Stimulated activated CD8-positive, alpha-beta memory T cell treated with anti-CD3 and anti-CD28 coated beads, Interleukin-4, amount 100 ng/mL, for 1 hour (primary cell): ENCODE measurements at places on chromosomes 5 and 9.

GRCh38 chr9:15927161-15927560 lies 374.3 kb downstream of the CCDC171 start:
- DNase-seq, result no peak

DNA sequence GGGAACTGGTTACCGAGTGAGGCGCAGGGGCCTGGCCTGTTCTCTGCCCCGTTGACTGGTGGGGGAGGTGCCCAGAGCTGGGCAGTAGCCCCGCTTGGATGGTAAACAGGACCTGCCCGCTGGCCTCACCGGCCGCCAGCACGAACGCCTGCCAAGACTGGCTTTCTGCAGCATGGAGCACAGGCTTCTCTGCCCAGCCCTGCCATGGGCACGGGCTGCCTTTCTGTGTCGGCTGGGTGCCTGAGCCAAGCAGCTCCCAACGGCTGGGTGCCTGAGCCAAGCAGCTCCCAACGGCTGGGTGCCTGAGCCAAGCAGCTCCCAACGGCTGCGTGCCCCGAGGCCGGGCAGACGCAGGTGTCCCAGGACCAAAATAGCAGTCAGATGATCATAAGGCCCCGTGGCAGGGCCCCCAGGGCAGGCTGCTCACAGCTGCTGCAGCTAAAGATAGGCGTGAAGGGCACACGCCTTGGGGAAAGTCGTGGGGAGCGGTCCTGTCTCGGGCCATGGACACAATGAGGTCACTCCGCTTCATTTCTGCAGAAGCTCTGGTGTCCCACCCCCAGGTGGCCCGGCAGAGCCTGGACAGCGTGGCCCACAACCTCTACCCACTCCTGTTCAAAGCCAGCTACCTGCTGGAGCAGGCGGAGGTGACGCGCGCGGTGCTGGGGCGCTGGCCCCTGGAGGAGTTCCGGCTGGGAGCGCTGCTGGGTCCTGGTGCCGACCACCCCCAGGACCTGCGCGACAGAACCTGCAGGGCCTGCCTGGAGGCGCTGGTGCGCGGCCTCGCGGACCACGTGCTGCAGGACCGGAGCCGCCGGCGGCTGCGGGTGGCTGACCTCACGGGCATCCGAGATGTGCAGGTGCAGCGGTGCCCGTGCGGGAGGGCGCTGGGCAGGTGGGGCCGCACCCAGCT lies at the start of gene LRRC14B:
Gene LRRC14B, plus strand, starts transcription at position 460 of the 913 bp plus-strand sequence. Its CDS starts 44 bp downstream, at position 504.
- DNase-seq, result no peak

DNA sequence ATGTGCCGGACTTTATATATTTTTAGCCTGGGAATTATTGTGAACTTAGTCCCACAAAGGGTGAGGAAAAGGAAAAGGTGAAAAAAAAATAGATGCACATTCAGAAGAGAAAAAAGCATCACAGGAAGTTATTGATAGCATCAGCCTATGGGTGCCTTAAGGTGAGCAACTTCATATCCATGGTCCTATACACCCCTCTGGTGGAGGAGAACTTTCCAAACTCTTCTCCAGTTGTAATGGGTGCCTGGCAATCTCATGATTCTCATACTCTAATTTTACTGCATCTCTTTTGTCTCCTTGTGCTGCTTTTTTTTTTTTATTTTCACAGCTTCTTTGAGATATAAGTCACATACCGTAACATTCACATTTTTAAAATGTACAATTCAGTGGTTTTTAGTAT lies 107.4 kb downstream of the JAKMIP2 start:
- no peak for DNase-seq

DNA sequence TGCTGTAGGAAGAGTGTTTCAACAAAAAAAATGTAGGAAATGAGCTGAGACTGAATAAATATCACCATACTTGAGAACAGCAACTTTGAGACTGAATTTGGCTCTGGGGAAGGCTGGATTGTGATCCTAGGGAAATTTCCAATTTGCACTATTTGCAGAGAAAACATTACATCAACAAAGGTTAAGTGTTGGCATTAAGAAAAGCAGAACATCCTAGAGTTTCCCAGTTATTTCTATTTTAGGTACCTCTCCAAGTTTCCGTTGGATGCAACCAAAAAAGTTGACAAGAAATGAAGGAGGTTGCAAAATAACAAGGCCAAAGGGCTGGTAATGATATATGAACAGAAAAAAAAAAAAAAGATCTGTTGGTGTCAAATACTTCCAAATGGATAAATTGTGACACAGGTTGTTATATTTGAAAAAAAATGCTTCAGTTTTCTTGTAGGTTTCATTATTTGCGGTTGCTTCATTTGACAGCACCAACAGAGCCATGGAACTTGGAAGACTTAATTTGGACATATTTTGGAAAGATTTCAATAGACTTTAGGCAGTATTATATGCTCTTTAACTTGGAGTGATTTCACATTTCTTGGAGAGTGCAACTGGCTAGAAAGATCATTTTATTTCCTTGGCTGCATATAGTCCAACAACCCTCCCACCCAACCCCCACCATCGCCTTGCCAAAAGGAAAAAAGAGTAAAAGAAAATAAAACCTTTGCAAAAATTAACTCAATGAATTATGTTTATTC lies 230.8 kb downstream of the ZNF608 start:
- DNase-seq, result no peak

DNA sequence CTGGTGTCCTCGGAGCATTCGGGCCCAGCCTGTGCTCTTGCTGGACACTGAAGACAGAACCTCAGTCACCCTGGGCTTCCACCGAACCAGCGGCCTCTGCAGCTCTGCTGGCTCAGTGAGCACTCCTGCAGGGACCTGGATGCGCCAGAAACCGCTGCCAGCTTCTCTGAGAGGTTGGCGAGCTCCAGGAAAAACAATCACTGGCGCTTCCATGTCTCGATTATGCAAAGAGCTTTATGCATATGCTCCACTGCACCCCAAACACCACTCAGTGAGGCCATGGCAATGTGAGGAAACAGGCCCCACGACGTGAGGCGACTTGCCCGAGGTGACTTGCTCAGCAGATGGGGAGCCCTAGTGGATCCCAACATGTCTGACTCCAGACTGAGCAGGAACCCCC lies 11.0 kb downstream of the PRDM12 start:
- DNase-seq, result no peak

DNA sequence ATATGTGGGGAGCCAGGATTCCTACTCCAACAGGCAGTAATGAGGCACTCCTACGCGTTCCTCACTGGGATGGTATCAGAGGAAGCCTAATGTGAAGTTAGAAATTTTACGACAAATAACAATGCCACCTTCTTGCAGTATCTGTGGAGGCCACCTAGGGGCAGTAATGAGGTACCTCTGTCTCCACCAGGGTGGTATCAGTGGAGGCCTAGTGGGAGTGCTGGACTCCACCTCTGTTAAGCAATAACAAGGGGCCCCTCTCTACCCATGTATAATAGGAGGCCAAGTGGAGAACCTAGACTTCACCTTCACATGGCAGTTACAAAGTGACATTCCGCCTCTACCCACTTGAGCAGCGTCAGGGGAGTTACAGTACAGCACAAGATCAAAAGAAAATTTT lies 147.9 kb downstream of the PLPPR1 start:
- no peak for DNase-seq

GRCh38 chr9:10700291-10700690 lies 87.5 kb upstream of the PTPRD start:
- DNase-seq, result no peak

DNA sequence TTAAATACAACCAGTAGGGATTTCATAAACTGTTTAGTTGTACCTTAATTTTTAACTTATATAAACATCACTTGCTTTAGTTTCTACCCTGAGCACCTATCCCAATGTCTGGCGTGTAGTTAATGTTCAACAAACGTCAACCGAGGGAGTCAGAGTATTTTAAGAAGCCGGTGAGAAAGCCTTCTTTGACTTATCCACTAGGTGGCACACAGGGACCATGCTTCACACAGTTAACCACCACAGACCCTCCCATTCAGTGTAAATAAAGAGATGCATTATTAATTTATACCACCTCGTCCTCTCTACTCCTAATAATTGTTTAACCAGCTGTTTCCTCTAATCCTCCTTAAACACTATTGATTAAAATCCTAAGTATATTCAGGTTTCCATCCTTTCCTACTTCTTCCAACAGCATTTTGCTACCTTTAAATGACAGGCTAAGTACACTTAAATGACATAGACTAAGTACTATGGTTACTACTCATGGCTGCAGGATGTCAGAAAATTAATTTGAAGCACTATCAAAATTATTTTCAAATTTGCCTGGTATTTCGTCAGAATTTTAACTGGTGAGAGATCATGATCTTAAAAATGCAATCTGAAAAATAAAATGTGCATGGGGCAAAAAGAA lies 2.3 kb downstream of the HAPLN1 start:
- no peak for DNase-seq

- DNase-seq, result peak; percentile 33
These were observed 30.0 kb upstream of the SUSD3 start for GRCh38 chr9:93028448-93029006.

DNA sequence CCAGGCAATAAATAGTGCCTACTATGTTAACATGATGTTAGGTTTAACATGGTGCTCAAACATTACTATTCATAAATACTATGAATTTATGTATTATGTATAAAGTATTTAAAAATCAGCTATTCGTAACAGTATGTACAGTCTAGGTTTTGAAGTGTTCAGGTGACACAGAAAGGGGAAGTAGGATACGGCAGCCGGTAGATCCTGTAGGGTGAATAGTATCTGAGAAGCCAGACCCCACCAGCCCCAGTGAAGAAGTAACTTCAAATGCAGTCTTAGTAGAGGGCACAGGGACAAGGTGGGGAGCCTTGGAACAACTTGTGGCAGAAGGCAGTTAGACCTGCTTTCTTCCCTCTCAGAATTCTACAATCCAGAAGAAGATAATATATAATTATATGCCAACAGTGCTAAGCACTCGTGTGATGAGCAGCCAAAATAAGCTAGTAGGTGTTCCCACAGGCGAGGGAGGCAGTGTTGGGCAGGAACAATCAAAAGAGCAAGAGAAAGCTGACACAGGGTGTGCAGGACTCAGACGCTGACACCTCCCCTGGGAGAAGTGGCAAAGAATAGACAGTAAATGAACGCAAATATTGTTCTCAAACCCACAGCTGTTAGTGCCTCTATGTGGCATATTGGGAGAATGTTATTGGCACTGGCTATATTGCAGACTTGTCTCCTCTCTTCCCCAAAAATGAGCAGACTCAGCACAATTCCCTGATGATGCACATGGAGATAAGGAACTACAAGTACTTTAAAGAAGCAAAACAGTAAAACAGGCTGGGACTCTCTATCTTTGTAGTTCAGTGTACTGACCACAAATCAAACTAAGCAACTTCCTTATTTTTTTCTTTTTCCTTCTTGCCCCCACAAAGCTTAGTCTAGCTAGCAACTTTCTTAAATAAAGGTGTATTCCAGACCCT lies 4.6 kb downstream of the ZNF367 start:
- DNase-seq, result no peak

DNA sequence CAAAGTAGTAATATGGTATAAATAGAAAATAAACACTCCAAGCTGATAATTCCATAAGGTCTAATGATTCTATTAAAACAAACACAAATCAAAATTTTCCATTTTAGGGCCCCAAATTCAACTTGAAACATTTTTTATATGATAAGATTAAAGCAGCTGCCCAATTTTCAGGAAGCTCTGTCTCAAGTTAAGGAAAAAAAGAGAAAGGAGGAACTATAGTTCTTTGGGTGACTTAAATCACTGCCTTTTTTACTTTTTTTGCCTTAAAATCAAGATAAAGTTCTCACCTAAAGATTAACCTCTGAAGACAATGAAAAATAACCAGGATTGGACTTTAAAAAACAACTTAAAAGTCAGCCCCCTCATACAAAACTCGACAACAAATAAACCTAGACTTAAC lies 76.0 kb upstream of the IFNE start:
- DNase-seq, result no peak

DNA sequence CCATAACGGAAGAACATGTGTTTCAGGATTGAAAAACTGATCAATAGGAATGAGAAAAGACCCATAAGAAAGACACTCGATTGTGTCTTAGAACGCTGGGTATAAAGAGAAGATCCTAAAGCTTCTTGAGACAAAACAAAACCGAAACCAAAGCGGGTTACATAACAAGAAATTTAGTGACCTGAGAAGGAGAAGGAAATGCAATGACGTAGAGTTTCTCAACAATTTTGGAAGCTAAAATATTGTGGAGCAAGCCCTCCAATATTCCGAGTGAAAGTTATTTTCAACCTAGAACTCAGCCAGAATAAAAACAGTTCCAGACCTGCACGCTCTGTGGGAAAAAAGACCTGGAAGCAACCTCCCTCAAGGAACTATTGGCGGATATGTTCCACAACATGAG lies 81.9 kb upstream of the FREM1 start:
- no peak for DNase-seq

GRCh38 chr9:10605388-10605787 lies 7.4 kb downstream of the PTPRD start:
- no peak for DNase-seq

- no peak for DNase-seq
These were observed 430.1 kb upstream of the DAB2 start for GRCh38 chr5:39854771-39855410.

DNA sequence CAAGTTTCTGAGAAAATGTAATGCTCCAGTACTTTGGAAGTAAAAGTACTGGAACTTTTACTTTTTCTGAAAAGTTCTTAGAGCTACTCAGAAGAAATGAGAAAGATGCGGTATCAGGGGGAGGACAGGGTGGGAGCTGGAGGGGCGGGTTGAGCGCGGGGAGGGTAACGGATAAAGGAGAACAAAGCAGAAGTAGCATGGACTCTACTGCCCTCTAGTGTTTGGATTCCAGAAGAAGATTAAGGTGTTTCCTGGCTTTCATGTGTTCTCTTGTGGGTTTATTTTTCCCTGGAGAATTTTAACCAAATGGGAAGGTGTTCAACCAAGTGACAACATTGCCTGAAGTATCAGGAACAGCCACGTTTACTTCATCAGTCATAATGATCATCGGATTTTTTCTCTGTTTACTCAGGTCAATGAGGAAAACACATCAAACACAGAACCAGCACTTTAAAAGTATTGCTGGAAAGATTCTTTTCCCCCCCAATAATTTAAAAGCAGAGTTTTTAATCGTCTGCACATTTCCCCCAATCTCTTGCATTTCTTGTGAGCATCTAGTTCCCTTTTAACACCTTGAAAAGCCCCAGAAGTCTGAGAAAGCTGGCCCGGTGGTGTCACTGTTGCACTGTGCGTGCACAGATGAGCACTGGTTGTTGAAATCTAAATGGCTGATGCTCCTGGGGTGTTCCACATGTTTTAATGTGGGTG lies 190.6 kb downstream of the MPDZ start:
- DNase-seq, result no peak

DNA sequence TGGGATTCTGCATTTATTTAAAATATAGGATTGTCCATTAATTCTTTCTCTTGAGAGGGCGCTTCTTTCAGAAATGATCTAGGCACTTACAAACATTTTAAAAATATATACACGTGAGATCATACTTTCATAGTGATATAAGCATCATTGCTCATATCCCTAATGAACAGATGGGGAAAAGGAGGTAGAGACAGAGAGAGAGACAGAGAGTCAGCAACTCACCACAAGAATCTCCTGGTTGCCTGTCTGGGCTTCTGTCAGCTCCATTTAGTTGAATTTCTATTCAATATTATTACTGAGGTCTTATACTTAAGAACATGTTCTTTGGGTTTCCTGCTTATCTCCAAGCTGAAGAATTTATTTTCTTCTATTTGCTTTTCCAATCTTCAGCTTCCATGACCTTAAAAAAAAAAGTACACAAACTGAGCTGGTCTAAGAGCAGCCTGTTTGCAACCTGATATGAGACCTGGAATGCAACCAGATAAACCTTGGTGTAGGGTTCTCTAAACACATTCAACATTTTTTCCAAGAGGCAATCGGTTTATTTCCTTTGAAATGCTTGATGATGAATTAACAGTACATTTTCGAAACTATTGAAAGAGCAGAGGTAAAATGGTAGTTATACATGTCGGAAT lies 51.6 kb upstream of the LIFR start:
- no peak for DNase-seq
